ENCODE measurements at places on chromosomes 11 and 22. TPM values are rescaled to one million over a fixed set of nuclear protein-coding genes. Genes with fewer than 3 reads are reported as not detected.

Gene LGR4
- total RNA-seq, result 36.4 TPM

Gene SLCO2B1
- total RNA-seq, result 2.9 TPM

Gene CCDC73
- not detected for total RNA-seq

Gene IGLL5
- total RNA-seq, result not detected
